PC-3 (cell line): ENCODE measurements at places on chromosomes 6 and 20. TPM values are rescaled to one million over a fixed set of nuclear protein-coding genes. Genes with fewer than 3 reads are reported as not detected.

POM121L2 gene
- total RNA-seq: not detected in 2 replicates

KIF6 gene
- 0.07 TPM in 1 of 2 replicates, not detected in the other for total RNA-seq

HEY2 gene
- not detected in 2 replicates for total RNA-seq

C20orf141 gene
- not detected in 2 replicates for total RNA-seq

LTA gene
- total RNA-seq: not detected in 2 replicates

SCRT2 gene
- not detected in 2 replicates for total RNA-seq

LAMP5 gene
- total RNA-seq: not detected in 2 replicates

TMEM217 gene
- total RNA-seq: 2.2 and 2.4 TPM in 2 replicates

SASH1 gene
- 9.8 and 10.5 TPM in 2 replicates for total RNA-seq

SIM1 gene
- total RNA-seq: not detected in 2 replicates

MAFB gene
- total RNA-seq: 0.04 TPM in 1 of 2 replicates, not detected in the other

APOBEC2 gene
- not detected in 2 replicates for total RNA-seq

DEFB124 gene
- not detected in 2 replicates for total RNA-seq

CST8 gene
- not detected in 2 replicates for total RNA-seq

BTBD9 gene
- total RNA-seq: 4.3 and 5.5 TPM in 2 replicates

C6orf141 gene
- total RNA-seq: 43.8 and 49.4 TPM in 2 replicates

RIMS4 gene
- 0.04 and 0.17 TPM in 2 replicates for total RNA-seq

OR2J3 gene
- total RNA-seq: 0.29 TPM in 1 of 2 replicates, not detected in the other

FBXO30 gene
- 2.5 and 3.1 TPM in 2 replicates for total RNA-seq

GGTLC1 gene
- total RNA-seq: not detected in 2 replicates

ZBTB9 gene
- total RNA-seq: 7.0 and 9.1 TPM in 2 replicates

TRIM40 gene
- total RNA-seq: not detected in 2 replicates

ULBP1 gene
- 0.86 and 0.87 TPM in 2 replicates for total RNA-seq

B3GALT4 gene
- total RNA-seq: 7.9 and 8.4 TPM in 2 replicates

SCUBE3 gene
- 1.5 and 2.4 TPM in 2 replicates for total RNA-seq

PPIL1 gene
- total RNA-seq: 37.3 and 39.9 TPM in 2 replicates

CLIC1 gene
- total RNA-seq: 708 and 743 TPM in 2 replicates

TAF8 gene
- total RNA-seq: 18.3 and 20.7 TPM in 2 replicates

DUSP15 gene
- total RNA-seq: not detected in 2 replicates

BPIFA2 gene
- not detected in 2 replicates for total RNA-seq

F13A1 gene
- total RNA-seq: not detected in 2 replicates

GTSF1L gene
- total RNA-seq: 0.52 TPM in 1 of 2 replicates, not detected in the other

RUNX2 gene
- total RNA-seq: 3.8 and 7.3 TPM in 2 replicates

MUC21 gene
- total RNA-seq: not detected in 2 replicates

TLDC2 gene
- not detected in 2 replicates for total RNA-seq

BPIFB2 gene
- not detected in 2 replicates for total RNA-seq

HCK gene
- not detected in 2 replicates for total RNA-seq

C6orf118 gene
- total RNA-seq: not detected in 2 replicates

SYNGAP1 gene
- total RNA-seq: 1.9 and 2.9 TPM in 2 replicates

FAM210B gene
- 27.8 and 37.9 TPM in 2 replicates for total RNA-seq

PRDM1 gene
- total RNA-seq: 2.0 and 2.5 TPM in 2 replicates

SMLR1 gene
- total RNA-seq: not detected in 2 replicates

PRELID3B gene
- total RNA-seq: 118 and 181 TPM in 2 replicates

CNPY3 gene
- total RNA-seq: 37.5 and 42.2 TPM in 2 replicates

EPHA7 gene
- total RNA-seq: 0.52 and 1.4 TPM in 2 replicates

ANGPT4 gene
- total RNA-seq: not detected in 2 replicates

MUC22 gene
- total RNA-seq: 0.06 TPM in 1 of 2 replicates, not detected in the other
